ENCODE measurements at places on chromosomes 3 and 15.

DNA sequence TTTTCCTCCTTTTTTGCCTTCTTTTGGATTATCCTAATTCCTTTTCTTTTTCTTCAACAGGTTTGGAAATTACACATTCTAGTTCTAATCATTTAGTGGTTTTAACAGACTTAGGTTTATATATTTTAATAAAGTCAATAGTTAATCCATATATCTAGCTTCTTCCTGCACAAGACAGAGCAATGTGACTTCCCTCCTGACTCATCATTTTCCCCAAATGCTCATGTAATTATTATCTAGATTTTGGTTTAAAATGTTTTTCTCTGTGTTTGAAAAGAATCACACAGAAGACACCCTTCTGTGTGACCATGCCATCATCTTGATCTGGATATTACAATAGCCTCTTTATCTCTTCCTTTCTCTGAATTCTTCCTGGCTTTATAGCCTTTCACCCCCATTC is 28.6 kb upstream of the SSR3 start:
- DNase-seq: no peak

DNA sequence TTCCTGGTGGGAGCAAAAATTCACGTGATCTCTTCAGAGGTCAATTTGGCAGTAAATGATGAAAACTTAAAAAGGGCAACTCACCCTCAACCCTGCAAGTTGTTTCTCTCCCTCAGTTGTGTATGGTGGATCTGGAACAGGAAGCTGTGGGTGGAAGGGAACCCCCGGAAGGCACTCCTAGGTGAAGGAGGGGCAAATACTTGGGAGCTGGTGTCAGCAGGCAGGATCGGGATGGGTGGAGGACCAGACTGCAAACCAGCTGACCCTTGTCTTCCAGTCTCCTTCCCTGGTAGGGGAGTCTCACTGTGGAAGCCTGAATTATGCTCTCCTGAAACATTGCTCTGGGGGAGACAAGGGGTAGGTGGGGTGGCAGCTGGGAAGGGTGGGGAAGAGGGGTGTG is 33.5 kb downstream of the PRR23E start:
- DNase-seq: no peak

DNA sequence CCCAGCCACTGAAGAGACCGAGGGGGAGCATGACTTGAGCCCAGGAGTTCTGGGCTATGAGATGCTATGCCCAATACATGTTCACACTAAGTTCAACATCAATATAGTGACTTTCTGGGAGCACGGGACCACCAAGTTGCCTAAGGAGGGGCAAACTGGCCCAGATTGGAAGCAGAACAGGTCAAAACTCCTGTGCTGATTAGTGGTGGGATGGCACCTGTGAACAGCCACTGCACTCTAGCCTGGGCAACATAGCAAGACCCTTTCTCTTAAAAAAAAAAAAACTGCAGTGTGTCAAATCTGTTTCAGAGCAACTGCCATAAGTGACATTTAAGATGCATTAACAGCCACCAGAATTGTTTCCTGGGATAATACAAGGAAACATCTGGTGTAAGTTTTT is 9.8 kb downstream of the HES1 start:
- no peak for DNase-seq

GRCh38 chr3:102687851-102688555 is 253.2 kb downstream of the ZPLD1 start:
- no peak for DNase-seq

DNA sequence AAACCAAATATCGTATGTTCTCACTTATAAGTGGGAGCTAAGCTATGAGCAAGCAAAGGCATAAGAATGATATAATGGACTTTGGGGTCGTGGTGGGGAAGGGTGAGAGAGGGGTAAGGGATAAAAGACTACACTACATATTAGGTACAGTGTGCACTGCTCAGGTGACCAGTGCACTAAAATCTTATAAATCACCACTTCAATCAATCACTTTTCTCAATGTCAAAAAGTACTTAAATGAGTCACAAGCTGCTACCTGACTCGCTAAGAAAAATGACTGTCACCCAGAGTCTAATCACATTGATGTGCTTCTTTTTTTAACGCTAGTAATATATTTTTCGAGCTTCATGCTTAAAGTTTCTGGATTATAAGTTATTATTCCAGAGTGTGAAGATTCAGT is 95.5 kb downstream of the CBLB start:
- DNase-seq: no peak

GRCh38 chr3:121998611-121999473 is 23.2 kb downstream of the ILDR1 start:
- no peak for DNase-seq

- DNase-seq: no peak
Observed at GRCh38 chr3:14933820-14934425, 13.5 kb upstream of the NR2C2 start.

GRCh38 chr15:35691173-35691761 is 145.3 kb upstream of the DPH6 start:
- no peak for DNase-seq

GRCh38 chr3:143083781-143084180 is 35.8 kb upstream of the CHST2 start:
- no peak for DNase-seq

DNA sequence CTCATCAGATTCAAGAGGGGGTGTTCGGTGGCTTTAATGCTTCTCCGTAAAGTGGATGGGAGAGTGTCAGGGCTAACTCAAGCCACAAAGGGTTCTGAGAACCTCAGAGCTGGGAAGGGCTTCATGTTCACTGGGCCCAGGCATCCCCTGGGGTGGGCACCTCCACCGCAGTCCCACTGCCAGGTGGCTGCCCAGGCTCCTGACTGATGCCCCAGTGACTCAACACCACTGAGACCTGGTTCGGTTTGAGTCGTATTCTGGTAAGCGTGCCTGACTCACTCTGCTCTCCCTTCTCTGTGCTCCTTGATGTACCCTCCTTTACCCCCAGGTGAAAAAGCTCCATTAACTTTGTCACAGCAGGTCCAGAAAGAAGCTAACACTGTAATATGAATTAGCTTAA is 304.6 kb downstream of the RPLP1 start:
- DNase-seq: no peak

DNA sequence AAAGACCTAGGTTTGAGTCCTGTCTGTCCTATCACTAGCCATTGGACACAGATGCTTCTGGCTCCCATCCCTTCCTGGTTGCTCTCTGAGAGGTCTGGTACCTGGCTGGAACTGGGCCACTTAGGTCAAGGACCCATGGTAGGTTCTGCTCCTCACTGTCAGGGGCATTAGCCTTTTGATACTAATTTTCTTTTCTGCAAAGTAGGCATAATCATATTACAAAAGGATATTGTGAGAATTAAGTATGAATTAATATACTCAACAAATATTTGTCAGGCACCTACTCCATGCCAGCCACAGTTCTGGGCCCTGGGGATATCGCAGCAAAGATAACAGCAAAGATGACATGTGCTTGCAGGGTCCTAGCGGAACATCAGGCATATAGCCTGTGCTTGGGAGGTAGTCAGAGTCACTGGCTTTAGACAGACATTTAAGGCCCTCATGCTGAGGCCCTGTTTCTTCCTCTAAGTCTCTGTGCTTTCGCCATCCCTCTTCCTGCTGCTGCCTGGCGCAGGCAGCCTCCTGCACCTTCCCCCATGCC is 25.6 kb upstream of the LCTL start:
- DNase-seq: no peak

GRCh38 chr15:66621491-66622467 is 56.0 kb upstream of the LCTL start:
- peak; percentile 51 for DNase-seq

DNA sequence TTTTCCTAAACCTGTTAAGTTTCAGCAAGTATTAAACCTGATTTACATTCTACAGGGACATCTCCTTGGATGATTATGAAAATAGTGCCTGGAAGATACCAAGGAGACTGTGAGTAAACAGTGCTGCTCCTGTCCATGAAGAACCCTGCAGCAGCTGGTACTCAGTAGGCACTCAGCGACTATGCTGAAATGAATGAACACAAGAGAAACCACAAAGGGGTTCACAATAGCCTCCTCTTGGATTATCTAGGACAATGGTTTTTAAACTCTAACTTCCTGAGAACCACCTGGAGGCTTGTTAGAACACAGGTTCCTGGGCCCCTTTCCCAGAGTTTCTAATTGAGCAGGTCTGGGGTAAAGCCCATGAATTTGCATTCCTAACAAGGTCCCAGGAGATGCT is 488.4 kb upstream of the UBE2E2 start:
- DNase-seq: no peak

DNA sequence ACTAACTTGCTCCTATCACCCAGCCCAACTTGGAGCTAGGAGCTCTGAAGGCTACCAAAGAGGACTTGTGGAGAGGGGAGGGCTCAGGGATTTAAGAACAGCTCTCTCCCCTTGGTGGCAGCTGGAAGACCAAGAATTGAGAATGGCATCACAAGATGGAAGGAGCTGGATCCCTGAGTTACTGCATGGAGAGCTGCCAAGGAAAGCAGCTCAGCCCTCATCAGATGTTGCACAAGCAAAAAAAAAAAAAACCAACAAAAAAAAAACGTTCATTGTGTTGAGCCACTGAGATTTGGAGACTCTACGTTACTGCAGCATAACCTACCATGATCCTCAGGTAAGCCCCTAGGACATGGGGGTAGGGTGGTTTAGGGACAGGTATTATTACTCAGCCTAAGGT is 41.0 kb downstream of the ITGB5 start:
- peak; percentile 64 for DNase-seq

DNA sequence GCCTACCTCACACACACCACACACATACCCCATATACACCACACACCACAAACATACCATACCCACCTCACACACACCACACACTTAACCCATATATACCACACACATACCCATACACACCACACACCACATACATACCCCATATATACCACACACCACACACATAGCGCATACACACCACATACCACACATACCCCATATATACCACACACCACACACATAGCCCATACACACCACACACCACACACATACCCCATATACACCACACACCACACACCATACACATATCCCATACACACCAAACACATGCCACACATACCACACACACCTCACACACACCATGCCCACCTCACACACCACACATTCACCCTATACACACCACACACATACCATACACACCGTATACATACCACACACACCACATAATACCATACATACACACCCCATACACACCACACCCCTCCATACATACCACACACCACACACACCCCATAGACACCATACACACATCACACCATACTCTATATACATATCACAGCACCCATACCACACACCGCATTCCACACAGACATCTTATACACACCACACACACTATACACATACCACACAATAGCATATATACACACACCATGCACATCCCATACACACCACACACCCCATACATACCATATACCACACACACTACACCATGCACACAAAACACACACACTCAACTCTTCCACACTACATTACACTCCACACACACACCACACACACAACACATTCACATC is 29.5 kb downstream of the APBA2 start:
- DNase-seq: no peak

DNA sequence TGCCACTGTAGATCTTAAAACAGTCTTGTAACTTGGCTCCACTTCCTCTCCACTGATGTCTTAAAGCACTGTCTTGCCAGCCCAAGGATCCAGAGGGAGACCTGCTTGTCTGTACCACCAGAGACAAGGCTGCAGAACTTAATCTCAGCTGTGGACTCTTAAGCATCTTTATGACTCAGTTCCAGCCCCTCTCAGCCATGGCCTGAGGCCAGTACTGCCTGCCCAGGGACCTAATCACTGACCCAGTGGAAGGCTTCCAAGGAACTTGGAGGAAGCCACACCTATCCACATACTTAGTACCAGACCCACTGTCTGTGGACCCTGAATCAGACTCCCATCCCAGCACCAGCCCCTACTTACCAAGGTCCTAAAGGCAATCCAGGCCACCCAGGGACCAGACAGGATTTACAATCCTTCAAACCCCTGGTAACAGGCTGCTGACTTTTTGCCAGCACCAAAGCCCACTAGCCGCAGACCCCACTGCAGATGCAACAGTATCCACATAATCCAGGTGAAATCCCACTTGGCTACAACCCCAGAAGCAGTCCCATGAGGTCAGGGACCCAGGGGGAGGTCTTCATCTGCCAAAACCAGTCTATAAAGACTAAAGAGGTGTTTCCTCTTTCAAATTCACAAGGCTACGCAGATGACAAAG is 41.9 kb upstream of the PRR20G start:
- no peak for DNase-seq

- no peak for DNase-seq
Observed at GRCh38 chr3:8212794-8213193, 288.8 kb upstream of the LMCD1 start.

DNA sequence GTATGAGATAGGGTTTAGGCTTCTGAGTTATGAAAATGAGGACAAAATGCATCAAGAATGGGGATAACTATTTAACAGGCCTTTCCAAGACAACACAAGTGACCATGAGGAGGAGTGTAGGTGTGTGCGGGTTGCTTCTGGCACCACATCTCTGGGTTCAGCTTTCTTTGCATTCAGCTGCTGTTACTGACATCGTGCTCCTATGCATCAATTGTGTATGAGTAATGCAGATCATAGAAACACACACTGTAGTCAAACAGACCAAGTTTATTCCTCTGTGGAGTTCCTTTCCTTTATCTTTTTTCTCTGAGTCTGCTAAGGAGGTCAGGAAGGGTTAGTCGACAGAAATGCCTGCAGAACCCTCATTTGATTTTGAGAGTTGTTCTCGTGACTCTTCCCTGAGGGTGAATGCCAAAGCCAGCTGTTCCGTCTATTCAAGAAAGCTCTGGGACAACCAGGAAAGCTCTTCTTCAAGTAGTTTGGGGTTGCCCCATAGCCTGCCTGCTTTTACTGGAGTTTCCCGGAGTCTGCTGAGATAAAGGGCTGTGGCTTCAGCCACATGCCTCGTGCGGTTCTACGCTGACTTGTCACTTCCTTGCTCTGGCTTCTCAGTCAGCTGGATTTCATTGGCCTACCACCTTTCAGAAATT is 136.7 kb upstream of the TLE3 start:
- no peak for DNase-seq

DNA sequence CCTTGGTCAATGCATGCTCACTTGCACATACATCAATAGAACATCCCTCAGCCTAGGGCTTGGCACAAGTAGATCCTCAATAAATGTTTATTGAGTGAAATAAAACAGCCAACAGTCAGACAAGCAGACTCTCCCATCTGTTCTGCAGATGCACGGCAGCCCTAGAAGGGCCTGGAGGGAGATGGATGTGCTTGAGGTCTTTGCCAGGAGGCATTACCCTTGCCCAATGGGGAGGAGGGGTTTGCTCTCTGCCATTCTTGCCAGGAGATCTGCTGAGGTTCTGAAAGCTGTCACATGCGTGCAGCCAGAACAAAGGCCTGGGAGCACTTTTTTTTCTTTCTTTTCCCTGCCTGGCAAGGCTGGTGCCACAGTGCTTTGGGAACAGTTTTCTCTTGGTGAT is 349.3 kb upstream of the THRB start:
- DNase-seq: no peak

GRCh38 chr3:112376992-112377391 is 44.0 kb downstream of the CD200 start:
- no peak for DNase-seq

- no peak for DNase-seq
Observed at GRCh38 chr3:16205156-16205870, 30.8 kb downstream of the GALNT15 start.
